ENCODE measurements at places on chromosomes 11 and 22. TPM values are rescaled to one million over a fixed set of nuclear protein-coding genes. Genes with fewer than 3 reads are reported as not detected.

CFAP300 gene
- total RNA-seq: 7.3 TPM

DNA sequence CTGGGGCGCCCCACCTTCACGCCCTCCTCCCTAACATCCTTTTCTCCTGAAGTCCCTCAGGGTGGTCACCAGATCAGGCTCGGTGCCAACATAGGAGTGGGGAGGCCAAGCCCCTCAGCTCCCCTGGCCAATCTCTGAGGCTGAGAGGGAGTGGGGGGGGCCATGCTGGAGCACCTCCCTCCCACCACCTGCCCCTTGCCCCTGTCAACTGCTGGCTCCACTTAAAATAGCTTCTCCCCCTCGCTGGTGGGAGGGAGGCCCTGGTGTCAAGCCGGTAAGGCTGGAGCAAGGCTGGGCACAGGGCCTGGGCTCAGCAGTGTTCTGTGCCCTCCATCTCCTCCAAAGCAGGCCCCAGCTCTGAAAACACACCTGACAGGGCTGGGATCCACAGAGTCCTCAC, 4.9 kb downstream of the PLXNB2 start:
- peak; percentile 17 for DNase-seq
- no peaks in the 10 kb centered on the region for H3K36me3 ChIP-seq
- peaks cover 43% of the 10 kb centered on the region for H3K4me1 ChIP-seq
- H3K27me3 ChIP-seq: no peaks in the 10 kb centered on the region
- H3K4me3 ChIP-seq: no peak overlapping the region

- no peaks in the 10 kb centered on the region for H3K36me3 ChIP-seq
- no peak overlapping the region for H3K27ac ChIP-seq
- no peak overlapping the region for H3K4me3 ChIP-seq
- no peaks in the 10 kb centered on the region for H3K4me1 ChIP-seq
These were observed 81.1 kb downstream of the LRRC32 start for GRCh38 chr11:76589477-76589876.

APOA5 gene
- not detected for total RNA-seq

- H3K4me3 ChIP-seq: no peak overlapping the region
- H3K4me1 ChIP-seq: no peaks in the 10 kb centered on the region
- no peaks in the 10 kb centered on the region for H3K36me3 ChIP-seq
- peak; percentile 36 for DNase-seq
- H3K27me3 ChIP-seq: no peaks in the 10 kb centered on the region
These were observed 9.2 kb downstream of the CLDN5 start for GRCh38 chr22:19514831-19515565.

DNA sequence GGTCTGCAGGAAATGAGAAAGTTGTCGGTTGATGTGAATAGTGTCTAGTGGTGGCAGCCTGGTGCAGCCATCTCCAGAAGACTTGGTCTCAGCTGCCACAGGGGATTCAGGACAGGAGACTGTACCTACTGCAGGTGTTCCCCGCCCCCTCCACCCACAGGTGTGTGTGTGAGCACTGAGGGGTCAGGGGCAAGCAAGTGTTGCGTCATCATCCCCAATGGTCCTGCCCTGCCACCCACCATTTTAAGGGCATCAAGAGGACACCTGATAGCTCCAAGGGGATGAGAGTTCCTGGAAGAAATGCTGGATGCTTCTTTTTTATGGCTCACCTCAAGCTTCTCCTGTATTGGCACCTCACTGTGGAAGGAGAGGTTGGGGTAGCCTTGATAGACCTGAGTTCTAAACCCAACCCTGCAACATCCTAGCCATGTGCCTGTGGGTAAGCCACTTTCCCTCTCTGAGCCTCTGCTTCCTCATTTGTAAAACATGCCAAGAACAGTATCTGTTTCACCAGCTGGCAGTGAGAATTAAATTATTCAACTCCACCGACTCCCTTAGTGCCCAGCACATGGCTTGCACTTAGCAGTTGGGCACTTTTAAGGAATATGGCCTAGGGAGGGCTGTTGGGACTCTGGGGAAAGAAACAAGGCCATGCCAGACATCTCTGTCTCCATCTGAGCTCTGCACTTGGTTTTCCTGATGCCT, 6.1 kb downstream of the C11orf91 start:
- H3K27ac ChIP-seq: no peak overlapping the region
- H3K4me3 ChIP-seq: no peak overlapping the region
- H3K27me3 ChIP-seq: no peaks in the 10 kb centered on the region
- DNase-seq: no peak
- H3K36me3 ChIP-seq: no peaks in the 10 kb centered on the region
- peaks cover 43% of the 10 kb centered on the region for H3K4me1 ChIP-seq

DNA sequence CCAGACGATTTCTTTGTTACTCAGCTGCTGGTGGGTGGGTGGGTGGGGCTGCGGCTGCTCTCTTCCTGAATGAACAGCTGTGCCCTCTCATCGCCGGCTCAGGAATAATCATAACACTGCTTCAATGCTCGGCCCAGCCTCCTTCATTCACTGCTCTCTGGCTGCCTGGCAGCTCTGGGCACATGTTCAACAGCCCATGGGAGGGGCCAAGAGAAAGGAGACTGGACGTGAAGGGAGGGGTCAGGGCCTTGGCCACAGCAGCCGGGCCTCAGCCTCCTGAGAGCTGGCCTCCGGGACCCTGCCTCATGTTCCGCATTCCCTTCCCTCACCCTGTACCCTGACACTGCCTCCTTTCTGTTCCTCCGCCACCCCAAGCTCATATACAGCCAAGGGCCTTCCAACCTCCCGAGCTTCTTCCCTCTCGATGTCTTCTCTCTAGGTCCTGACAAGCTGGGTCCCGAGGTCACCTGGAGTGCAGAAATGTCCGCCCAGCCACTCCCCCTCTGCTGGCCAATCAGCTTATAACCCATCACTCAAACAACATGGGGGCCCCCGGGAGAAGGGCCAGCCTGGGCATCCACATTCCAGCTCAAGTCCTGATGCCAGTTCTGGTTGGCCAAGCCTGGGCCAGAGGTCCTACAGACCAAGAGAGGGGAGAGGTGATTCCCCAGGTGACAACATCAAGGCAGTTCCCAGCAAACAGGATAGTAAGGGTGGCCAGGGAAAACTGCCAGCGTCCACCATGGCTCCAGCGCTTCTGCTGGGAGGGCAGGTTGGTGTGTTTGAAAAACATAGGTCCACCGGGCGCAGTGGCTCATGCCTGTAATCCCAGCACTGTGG, 3.2 kb upstream of the CSDC2 start:
- peak overlapping the region; percentile 75 for H3K27ac ChIP-seq
- DNase-seq: peak; percentile 89
- H3K27me3 ChIP-seq: no peaks in the 10 kb centered on the region
- peaks cover 18% of the 10 kb centered on the region for H3K4me1 ChIP-seq
- H3K4me3 ChIP-seq: no peak overlapping the region

DNA sequence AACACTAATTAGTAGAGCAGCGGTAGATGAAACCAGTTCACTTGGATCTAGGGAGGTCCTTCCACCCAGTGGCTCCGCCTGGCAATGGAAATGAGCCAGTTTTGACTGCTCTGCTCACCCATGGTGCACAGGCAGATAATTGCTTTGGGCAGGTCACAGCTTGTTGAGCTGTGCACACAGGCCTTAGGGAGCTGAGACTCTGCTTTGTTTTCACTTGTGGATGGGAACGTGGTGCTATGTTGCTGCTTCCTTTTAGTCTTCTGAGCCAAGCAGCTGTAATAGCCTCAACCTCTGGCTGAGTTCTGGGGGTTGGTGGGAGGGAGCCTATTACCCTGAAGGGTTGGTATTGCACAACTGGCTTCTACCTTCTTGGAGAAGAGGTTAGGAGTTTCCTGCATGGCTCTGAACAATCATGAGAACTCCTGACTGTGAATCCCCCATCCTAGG, 262.3 kb upstream of the MTNR1B start:
- no peak overlapping the region for H3K4me3 ChIP-seq
- H3K4me1 ChIP-seq: peaks cover 21% of the 10 kb centered on the region
- H3K36me3 ChIP-seq: no peaks in the 10 kb centered on the region
- no peak for DNase-seq

GRCh38 chr11:105923252-105923651, 98.8 kb downstream of the MSANTD4 start:
- no peaks in the 10 kb centered on the region for H3K36me3 ChIP-seq
- peak; percentile 2 for DNase-seq

DNA sequence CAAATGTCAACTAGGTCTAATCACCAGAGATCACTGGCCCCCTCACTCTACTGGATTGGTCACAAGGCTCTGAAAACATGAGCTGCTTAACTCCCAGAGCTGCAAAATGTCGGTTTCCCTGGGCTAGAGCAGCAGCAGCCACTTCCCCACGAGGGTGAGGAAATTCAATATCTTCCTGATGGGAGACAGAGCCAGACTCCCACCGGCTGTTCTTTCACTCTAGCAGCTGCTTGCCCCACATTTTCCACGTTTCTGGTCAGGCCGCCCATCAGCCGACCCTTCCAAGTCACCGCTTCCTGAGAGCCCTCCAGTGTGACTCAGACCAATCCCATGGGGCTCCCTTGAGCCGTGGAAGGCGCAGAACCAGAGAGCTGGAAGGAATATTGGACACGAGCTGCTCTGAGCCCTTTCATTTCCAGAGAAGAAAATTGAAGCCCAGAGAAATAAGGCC, 227.0 kb downstream of the ADAMTS15 start:
- 0 out of 2 replicates have a peak, but pooled peaks cover 4% of the 10 kb centered on the region for H3K36me3 ChIP-seq
- H3K4me1 ChIP-seq: peaks cover 51% of the 10 kb centered on the region
- H3K27ac ChIP-seq: peak overlapping the region; percentile 55
- peak; percentile 91 for DNase-seq
- H3K4me3 ChIP-seq: peak overlapping the region; percentile 31

ABTB2 gene
- 9.9 TPM for total RNA-seq

DNA sequence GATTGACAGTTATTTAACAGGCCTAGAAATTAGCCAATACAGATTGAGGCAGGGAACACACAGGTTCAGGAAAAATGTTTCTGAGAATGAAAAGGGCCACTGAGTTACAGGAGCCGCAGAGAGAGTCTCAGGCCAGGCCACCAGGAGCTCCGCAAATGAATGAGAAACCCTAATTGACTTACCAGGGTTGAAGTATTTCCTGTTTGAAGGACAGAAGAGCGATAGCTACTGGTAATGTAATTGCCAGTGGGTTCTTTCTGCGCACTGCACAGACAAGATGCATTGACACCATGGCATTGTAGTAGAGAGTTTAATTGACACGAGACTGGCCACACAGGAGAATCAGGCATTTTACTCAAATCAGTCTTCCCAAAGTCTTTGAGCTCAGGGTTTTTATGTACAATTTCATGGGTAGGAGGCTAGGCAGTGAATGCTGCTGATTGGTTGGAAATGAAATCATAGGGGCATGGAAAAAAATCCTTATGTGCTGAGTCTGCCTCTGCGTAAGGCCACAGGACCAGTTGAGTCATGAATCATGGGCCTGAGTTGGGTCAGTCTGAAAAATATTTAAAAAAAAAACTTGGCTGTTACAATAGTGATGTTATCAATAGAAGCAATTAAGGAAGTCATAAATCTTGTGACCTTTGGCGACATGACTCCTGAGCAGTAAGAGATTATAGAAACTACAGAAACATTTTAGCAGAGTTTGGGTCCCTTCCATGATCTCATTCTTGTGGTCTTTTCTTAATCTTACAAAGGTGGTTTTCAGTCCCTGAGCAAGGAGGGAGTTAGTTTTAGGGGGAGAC, 203.8 kb downstream of the CASP12 start:
- H3K27me3 ChIP-seq: 0 out of 2 replicates have a peak, but pooled peaks cover 4% of the 10 kb centered on the region
- H3K27ac ChIP-seq: no peak overlapping the region
- no peak overlapping the region for H3K4me3 ChIP-seq

GRCh38 chr11:17150521-17150920, 57.3 kb downstream of the PIK3C2A start:
- H3K4me1 ChIP-seq: 0 out of 2 replicates have a peak, but pooled peaks cover 4% of the 10 kb centered on the region
- peaks cover 4% of the 10 kb centered on the region for H3K36me3 ChIP-seq
- H3K27ac ChIP-seq: no peak overlapping the region
- DNase-seq: no peak
- H3K4me3 ChIP-seq: no peak overlapping the region

DNA sequence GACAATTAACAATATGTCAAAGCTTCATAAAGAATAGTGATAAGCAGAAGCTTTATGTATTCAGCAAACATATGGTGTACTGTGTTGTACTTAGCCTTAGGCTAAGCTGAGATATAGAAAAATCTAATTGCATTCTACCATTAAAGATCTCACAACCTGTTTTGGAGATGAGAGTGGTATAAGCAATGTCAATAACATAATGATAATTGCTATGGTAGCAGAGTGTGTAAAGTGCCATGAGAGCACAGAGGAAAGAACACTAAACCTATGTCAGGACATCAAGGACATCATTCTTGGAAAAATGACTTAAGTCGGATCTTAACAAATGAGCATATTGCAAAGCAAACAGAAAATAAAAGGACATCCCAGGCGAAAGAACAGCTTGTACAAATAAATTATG, 28.6 kb upstream of the ANGPTL5 start:
- H3K27me3 ChIP-seq: no peaks in the 10 kb centered on the region
- no peak for DNase-seq
- H3K27ac ChIP-seq: no peak overlapping the region
- no peaks in the 10 kb centered on the region for H3K36me3 ChIP-seq
- H3K4me3 ChIP-seq: no peak overlapping the region

- DNase-seq: peak; percentile 81
- peak overlapping the region; percentile 33 for H3K4me3 ChIP-seq
- no peaks in the 10 kb centered on the region for H3K36me3 ChIP-seq
These were observed 315.1 kb downstream of the LARGE1 start for GRCh38 chr22:33605221-33605620.

- H3K4me3 ChIP-seq: no peak overlapping the region
- peaks cover 5% of the 10 kb centered on the region for H3K4me1 ChIP-seq
- DNase-seq: no peak
- no peaks in the 10 kb centered on the region for H3K36me3 ChIP-seq
These were observed 1.1 kb upstream of the SCT start for GRCh38 chr11:628056-628455.

GRCh38 chr11:117908959-117909610, 20.1 kb downstream of the TMPRSS13 start:
- H3K4me3 ChIP-seq: no peak overlapping the region
- peaks cover 6% of the 10 kb centered on the region for H3K27me3 ChIP-seq
- H3K27ac ChIP-seq: no peak overlapping the region
- no peak for DNase-seq
- H3K36me3 ChIP-seq: no peaks in the 10 kb centered on the region

FOSL1 gene
- total RNA-seq: 80.6 TPM

DNA sequence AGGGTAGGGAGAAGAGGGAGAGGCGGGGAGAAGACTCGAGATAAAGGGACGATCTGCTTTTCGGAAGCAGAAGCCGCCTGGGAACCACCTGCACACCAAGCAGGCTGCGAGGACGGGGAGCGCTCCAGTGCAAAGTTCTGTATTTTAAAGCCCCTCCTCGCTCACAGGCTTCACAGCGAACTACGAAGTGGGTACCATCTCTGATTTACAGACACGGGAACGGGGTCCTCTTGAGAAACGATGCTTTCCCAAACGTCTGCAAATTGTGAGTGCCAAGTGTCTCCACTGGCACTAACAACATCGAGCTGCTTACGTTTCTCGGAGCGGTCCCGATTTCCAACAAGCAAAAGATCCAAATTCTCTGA, 700 bp upstream of the STX3 start:
- 0 out of 2 replicates have a peak, but pooled peaks cover 12% of the 10 kb centered on the region for H3K4me1 ChIP-seq
- peak overlapping the region; percentile 64 for H3K27ac ChIP-seq
- H3K36me3 ChIP-seq: no peaks in the 10 kb centered on the region
- H3K27me3 ChIP-seq: no peaks in the 10 kb centered on the region
- H3K4me3 ChIP-seq: peak overlapping the region; percentile 91
- DNase-seq: peak; percentile 46

CRYAB gene
- total RNA-seq: 104 TPM

CBLIF gene
- not detected for total RNA-seq
